ENCODE measurements at places on chromosomes 6 and 20. TPM values are rescaled to one million over a fixed set of nuclear protein-coding genes. Genes with fewer than 3 reads are reported as not detected.

DNA sequence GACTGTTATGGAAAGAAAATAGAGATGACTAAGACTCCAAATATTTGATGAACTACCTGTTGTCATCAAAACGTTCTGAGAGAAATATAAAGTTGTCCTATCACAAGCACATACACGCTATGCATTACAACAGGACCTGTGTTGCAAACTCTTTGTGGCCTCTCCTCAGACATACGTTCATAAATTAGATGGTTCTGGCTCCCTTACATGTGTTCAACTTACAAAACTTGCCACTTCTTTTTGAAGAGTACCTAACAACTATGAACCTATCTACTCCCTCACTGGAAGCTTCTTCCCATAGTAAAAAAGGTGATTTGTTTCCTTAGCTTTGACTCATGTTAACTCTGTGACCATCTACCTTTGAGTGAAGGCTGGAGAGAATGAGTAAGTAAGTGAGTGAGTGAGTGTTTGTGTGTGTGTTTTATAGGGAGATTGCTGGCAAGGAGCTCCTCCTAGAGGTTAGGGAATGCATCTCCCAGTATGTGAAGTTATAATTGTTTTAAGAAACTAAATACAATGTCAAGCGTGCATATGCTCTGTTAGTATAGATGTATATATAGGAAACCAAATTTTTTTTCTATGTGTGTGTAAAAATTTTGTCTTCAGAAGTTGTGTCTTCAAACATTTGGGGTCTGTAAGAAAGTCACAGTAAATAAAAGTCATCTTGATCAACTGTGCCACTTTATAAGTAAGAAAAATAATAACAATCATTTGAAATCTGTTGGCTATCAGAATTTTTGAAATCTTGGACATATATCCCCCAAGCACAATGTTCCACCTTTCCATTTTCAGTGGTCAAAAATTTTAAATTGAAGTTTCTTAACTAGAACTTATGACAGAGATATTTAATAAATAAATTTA is 1211.1 kb upstream of the GJE1 start:
- DNase-seq = peak; percentile 84

DNA sequence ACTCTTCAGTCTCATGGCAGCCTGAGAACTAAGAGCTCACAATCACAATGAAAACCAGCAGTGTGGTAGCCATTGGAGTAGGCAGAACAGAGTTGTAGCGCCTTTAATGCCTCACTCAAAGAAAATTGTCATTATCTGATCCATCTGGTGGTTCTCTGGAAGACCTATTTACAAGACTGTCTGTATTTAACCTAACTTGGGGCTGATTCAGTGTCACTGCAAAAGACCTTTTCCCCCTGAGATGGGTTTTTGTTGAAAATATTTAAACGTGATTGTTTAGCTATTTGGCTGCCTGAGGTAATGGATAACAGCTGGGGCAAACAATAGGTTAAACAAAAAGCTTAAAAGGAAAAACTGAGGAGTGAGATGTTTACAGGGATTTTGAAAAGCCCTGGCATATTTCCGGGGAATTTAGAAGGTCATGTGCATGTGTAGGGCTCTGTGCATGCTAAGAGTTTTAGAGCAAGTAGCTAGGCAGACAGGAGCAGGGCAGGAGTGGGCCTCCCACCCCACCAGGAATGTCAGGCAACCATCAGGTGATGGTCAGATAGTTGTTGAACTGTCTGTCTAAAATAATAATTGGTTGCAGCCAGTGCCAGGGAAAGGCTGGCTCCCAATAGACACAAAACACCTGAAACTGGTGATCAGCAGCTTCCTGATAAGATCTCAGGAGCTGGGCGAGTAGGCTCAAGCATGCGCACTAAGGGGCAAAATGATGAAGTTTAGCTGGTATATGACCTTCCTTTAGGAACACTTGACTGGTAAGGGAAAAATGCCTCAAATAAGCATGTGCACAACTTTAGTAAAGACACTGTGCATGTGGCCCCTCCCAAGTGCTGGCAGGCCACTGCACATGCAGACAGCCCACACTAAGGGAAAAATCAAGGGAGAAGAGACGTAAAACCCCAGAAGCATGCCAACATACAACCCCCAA is 70.8 kb upstream of the AKIRIN2 start:
- DNase-seq = no peak

DNA sequence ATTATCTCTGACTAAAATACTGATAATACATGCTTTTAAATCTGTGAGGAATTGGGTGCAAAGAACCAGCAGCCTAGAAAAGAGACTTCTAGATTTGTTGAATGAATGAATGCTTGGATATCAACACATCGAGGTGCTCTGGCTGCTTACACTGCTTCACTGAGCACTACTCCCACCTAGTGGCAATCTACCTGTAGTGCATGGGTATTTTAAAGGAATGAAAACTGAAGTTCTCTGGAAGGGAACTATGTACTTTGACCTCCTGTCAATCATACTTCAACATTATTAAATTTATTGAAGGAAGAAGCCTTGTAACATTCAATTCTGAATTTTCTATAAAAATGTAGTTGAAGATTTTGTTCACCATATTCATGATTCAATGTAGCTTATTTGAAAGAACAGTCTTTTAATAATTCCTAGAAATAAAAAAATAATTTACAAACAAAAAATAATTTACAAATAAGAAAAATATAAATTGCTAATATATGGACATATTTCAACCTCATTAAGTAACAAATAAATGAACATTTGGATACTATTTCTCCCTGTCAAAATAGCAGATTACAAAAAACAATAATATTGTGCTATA is 111.2 kb upstream of the MMS22L start:
- peak; percentile 7 for DNase-seq

- no peak for DNase-seq
Observed at GRCh38 chr20:17844133-17844429, 124.5 kb downstream of the SNX5 start.

Gene TREM1
- total RNA-seq = 0.20 TPM

Gene WFDC10B
- total RNA-seq = not detected

Gene TINAG
- not detected for total RNA-seq

DNA sequence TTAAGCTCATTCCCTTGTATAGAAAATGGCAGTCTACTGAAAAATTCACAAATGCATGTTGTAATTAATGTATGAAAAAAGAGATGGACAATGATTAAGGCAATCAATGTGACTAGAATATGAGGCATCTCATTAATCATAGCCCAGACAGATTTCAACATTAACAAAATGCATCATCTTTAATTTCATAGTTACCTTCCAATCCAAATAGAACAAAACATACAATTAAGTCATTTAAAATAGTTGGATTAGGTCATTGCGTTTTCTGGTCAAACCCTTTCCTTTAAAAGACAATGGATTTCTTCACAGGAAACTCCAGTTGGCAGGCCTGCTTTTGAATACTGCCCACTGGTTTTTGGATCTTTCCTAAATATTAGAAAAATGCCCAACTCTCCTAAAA is 203.9 kb downstream of the HAO1 start:
- DNase-seq = peak; percentile 34

DNA sequence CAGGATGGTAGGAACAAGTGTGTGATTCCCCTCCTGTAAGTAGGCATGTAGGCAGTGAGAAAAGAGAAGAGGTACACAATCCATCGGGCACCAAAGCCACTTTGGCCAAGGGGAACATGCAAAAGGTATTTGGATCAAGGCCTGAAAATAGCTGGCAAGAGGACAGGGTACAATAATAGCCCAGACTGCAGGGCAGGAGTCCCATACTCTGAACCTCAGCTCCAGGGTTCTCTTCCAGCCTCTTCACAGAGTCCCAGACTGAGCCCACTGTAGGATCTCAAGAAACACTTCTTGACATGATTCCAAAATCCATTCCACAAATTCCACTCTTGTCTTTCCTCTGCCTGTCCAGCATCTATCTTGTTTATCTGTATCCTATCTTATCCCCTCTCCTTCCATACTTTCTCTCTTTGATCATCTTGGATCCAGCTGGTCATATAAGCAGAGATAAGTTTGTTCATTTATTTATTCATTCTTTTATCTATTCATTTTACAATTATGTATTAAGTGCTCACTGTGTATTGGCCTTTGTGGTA is 19.7 kb downstream of the ACSS2 start:
- peak; percentile 49 for DNase-seq

Gene BFSP1
- total RNA-seq = 4.2 TPM

DNA sequence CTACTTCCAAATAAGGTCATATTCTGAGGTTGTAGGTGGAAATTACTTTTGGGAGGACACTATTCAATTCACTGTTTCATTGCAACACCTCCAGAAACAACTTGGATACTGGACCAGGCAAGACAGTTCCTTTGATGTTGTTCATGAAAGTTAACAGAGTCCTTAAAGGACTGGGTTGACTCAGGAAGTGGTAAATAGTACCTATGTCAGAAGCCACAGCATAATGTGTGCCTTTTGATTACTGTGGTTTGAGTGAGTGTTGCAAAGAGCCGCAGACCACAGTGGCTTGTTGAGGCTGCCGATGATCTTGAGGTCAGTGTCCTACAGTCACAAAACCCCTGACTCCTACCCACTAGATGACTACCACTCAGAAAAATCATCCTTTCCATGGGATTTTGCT is 10.9 kb downstream of the IL20RA start:
- peak; percentile 75 for DNase-seq

DNA sequence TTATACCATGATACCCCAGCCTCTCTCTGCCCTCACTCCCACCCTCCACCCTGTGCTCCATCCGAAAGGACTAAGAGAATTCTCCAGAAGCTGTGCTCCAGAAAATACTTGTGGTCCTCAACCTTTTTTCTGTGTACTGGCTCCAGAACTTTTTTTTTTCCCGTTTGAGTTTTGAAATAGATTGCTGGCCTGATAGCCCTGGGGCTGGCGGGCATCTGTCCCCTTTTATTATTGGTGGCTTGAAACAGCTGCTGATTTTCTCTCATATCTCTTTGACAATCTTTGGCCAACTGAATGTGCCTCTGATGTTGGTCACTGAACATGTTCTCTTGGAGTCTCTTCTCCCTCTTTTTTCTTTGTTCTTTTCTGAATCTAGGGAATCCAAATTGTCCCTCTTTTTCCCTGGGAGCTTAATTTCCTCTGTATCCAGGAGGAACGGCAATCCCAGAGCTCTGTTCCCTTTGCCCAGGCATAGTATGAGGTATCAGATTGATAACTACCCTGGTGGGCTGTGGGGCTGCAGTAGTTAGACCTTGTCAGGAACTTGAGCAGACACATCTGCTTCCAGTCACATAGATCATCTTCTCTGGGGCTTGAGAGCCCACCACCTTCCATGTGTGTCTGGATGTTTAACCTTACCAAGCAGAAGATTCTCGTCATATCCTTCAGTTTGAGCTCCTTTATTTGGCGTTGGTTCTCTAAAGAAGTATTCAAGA is 1.6 kb downstream of the PPARD start:
- no peak for DNase-seq

DNA sequence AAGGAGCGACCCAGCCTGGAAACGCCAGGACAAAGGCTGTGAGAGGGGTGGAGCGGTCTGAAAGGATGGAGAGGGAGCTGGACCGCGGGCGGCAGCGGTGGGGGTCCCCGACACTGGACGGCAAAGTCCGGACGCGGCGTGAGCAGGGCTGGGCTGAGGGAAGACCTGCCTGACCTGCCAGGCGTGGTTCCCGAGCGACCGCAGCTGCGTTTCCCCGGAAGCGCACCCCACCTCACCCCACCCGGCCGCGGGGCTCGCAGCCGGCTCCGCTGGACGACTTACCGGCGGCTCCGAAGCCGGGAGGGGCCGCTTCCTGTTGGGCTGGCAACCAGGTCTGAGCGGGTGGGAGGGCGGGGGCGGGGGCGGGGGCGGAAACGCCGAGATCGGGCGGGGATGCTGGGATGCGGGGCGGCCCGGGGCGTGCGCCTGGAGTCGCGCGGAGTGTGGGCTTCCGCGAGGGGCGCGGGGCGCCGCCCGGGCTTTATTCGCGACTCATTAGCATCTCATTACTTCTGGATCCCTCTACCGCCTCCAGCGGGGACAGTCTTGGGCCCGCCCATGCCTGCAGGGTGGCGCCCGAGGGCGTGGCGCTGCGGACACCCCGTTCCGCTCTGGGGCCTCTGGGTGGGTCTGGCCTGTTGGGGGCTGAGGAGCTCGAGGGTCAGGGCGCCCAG is at the start of gene MICAL1:
Gene MICAL1, minus strand, starts transcription at position 336 of the 674 bp plus-strand sequence. CDS start 1,576 bp downstream, outside the sequence.
- peak; percentile 43 for DNase-seq

GRCh38 chr6:22411376-22412105 is 114.7 kb upstream of the PRL start:
- peak; percentile 76 for DNase-seq

- no peak for DNase-seq
Observed at GRCh38 chr20:47127999-47128398, 228.5 kb downstream of the ZMYND8 start.

DNA sequence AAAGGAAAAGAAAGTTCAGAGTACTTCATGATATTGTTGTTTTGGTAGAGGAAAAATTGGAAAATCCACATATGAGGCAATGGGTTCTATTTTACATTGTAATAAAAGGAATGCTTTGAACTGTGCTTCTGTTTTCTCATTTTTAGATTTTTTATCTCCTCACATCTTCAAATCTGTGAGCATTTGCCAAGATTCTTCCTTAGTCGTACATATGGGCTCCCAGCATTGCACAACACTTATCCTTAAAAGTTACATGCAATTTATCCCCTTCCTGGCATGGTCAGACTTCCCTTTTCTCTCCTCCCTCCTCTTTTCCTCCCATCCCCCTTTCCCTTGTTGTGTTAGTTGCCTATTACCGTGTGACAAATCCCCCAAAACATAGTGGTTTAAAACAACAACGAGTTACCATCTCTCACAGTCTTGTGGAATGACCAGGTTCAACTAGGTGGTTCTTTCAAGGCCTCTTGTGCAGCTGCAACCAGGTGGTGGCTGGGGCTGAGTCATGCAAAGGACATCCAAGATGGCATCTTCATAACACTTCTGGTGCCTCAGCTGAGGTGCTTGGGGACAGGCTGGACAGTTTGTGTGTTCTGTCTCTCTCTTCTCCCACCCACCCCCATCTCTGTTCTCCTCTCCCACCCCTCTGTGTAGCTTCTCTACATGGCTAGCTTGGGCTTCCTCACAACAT is 68.7 kb downstream of the TXNDC5 start:
- no peak for DNase-seq

DNA sequence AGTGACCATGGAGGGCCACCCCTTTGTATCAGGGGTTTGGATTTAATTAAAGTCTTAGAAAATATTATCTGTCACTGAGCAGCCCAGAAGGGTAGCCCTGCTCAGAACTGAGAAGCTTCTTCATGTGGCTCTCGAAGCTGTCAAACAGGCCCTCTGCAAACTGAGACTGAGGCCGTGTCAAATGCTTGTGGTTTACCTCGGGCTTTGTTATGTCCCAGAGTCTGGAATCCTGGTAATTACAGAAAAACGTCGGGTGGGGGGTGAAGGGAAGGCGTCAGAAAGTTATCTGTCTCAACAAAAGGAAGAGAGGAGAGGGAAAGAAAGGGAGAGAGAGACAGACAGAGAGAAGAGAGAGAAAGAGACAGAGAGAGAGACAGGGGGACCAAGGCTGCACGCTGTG is 200.8 kb downstream of the BMP7 start:
- DNase-seq = peak; percentile 62

Gene EYS
- 0.07 TPM for total RNA-seq

DNA sequence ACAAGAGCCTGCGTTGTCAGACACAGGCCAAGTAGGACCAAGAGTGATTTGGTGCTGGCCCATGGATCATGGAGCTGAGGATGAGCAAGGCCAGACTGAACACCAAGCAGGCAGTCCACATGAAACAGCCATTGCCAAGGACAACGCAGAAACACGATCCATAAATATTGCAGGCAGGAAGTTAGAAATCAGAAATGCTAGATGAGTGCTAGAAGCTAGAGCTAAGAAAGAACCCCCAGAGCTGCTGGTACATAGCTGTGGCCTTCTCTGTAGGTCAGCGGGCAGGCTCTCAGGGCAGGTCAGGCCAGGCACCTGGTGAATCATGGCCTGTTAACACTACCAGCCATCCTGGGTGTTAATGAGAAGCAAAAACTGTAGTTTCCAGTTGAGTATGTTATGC is 119.7 kb downstream of the ALDH8A1 start:
- DNase-seq = no peak

GRCh38 chr6:70844301-70844700 is 112.6 kb downstream of the B3GAT2 start:
- no peak for DNase-seq
